ENCODE measurements at places on chromosomes 5 and 9. TPM values are rescaled to one million over a fixed set of nuclear protein-coding genes. Genes with fewer than 3 reads are reported as not detected.

Gene HTR1A
- not detected for polyA plus RNA-seq

Gene UBTD2
- polyA plus RNA-seq: 15.0 TPM

Gene ANXA2R
- polyA plus RNA-seq: 1.7 TPM

Gene SLC46A2
- not detected for polyA plus RNA-seq

Gene FGD3
- 0.18 TPM for polyA plus RNA-seq

Gene BTNL8
- polyA plus RNA-seq: not detected

Data from A549 (cell line).